Memory B cell (primary cell): ENCODE measurements at places on chromosomes 16 and 17.

DNA sequence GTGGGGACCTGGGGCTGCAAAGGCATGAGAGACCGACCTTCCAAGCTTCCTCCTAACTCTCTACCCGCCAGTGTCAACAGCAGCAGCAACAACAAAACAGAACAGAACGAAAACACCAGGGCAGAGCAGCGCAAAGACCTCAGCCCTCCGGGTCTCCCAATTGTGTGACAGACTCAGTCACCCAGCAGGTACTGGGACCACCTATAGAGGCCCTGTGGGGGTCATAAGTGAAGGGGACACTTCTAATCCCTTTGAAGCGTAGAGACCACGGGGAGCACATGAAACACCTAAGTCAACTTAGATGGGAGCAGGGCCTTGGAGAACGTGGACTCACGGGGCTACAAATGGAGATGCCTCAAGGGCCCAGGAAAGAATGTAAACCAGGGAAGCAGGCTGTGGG is 12.6 kb upstream of the CCDC182 start:
- DNase-seq: no peak

- no peak for DNase-seq
Observed at GRCh38 chr16:51553314-51553713, 402.2 kb upstream of the SALL1 start.

- DNase-seq: no peak
Observed at GRCh38 chr17:61200339-61200715, 199.3 kb upstream of the TBX2 start.

DNA sequence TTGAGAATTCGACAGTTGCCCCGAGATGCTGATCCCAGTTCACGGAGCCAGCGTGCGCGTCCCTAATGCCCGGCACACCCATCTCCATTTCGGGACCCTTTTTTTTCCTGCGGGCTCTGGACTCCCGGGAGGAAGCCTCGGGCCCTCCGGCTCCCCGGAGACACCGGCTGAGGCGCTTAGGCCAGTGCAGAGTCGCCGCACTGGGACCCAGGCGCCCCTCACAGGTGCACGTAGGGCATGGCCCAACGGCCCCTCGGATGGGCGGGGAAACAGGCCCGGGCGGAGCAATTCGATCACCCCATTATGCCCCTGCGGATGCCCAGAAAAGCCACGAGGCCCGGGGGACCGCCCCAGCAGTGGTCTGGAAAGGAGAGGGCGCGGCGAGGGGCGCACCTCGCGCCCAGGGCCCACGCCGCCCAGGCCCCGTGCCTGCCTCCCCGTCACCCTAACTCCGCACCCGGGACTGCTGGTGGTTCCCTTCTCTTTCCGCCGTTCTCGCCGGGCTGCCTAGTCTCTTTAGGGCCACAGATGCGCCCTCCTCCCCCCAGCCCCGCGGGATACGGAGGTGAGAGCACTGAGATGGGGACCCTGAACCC is 18.5 kb upstream of the ZFHX3 start:
- no peak for DNase-seq

- no peak for DNase-seq
Observed at GRCh38 chr17:2207815-2208515, 95.6 kb downstream of the SMG6 start.

DNA sequence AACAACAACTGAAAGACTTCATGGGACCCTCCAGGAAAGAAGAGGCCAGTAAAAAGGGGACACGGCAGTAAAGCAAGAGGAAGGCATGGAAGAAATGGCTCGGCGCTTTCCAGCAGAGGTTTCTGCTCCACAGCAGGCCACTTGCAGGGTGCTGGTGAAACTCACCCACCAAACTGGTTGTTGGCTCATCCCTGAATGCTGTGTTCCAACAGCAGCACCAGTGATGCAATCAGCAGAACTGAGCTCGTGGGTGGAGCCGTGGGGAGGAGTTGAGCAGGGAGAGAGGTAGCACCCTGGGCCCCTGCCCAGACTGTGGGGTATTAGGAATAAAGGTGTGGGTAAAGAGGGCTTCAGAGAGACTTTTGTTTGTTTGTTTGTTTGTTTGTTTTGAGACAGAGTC is 62.8 kb upstream of the ADCY9 start:
- DNase-seq: no peak

- DNase-seq: no peak
Observed at GRCh38 chr16:54985668-54986067, 55.0 kb downstream of the IRX5 start.

GRCh38 chr16:57619606-57620334 is 8.7 kb upstream of the ADGRG1 start:
- DNase-seq: no peak

DNA sequence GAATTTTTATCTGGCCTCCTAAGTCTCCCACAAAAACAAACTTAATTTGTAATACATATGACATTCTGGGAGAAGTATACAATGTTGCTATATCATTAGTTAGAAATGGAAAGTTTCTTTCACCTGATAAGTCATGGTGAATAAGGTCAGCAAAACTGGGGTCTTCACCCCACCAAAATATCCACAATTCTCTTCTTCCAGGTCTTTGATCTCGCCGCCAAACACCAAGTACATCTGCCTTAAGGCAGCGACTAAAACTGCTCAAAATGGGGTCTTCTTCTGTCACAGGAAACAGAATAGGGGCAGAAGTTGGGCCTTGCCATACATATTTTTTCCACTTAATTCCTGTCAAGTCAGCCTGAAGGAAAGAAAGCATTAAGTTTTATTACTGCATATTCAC is 2.1 kb downstream of the MED13 start:
- DNase-seq: no peak

GRCh38 chr17:75270966-75271232 is at the start of gene MIF4GD:
Gene MIF4GD, minus strand, starts transcription at chr17:75271231. Its CDS starts 1,036 bp downstream, at chr17:75270195.
- DNase-seq: no peak

- peak; percentile 33 for DNase-seq
Observed at GRCh38 chr16:11224096-11224893, 31.7 kb downstream of the SOCS1 start.

GRCh38 chr17:67863624-67864247 is 38.4 kb downstream of the BPTF start:
- DNase-seq: no peak

DNA sequence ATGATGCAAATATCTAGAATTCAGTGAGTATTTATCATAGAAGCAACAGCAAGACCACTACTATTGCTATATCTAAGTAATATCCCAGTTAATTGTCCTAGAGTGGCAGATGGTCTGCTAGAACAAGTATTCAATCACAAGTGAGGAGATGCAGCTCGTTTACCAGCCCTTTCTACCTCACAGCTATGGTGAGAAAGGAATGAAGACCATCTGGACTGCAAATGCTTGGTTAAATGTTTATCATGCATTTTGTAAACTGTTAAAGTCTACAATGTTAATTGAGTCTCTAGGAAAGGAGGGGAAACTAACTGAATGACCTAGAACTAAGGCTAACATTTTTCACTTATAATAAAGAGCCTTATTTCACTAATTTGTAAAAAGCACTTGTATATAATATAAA is 52.5 kb downstream of the CNOT1 start:
- no peak for DNase-seq

GRCh38 chr16:74862743-74863244 is 88.2 kb upstream of the FA2H start:
- no peak for DNase-seq

- no peak for DNase-seq
Observed at GRCh38 chr16:27547134-27547533, 2.6 kb downstream of the GTF3C1 start.

DNA sequence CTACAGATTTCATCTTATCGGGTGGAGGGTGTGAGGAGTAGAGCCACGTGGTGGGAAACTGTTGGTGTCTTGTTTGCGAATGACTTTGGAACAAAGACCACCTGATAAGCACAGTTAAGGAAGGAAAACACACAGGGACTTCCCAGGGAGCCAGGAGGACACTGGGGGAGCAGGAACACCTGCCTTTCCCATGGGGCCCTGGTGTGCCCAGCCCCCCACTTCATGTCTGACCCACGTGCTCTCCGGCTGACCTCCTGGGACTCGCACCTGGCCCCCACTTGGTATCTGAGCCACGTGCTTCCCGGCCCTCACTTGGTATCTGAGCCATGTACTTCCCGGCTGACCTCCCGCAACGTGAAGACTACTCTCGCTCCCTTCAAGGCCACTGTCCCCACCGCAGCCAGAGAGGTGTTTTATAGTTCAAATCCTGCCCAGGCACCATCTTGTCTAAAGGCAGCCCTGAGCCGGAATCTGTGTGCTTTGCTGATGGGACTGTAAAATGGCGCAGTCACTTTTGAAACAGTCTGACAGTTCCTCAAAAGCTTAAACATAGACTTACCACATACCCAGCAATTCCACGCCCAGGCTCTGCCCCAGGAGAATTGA is 5.4 kb upstream of the CSNK1D start:
- DNase-seq: no peak

DNA sequence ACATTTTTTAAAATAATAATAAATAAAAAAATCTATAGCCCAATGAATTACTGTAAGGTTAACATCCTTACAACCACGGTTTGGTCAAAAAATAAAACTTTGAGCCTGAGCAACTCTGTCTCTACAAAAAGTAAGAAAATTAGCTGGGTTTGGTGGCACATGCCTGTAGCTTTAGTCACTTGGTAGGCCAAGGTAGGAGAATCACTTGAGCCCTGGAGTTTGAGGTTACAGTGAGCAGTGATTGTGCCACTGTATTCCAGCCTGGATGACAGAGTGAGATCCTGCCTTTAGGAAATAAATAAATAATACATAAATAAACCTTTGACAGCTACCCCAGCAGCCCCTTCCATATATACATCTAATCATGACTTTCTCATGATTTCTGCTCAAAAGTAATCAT is 26.9 kb upstream of the PHAF1 start:
- DNase-seq: no peak

GRCh38 chr17:69460963-69461922 is 46.7 kb downstream of the MAP2K6 start:
- no peak for DNase-seq

DNA sequence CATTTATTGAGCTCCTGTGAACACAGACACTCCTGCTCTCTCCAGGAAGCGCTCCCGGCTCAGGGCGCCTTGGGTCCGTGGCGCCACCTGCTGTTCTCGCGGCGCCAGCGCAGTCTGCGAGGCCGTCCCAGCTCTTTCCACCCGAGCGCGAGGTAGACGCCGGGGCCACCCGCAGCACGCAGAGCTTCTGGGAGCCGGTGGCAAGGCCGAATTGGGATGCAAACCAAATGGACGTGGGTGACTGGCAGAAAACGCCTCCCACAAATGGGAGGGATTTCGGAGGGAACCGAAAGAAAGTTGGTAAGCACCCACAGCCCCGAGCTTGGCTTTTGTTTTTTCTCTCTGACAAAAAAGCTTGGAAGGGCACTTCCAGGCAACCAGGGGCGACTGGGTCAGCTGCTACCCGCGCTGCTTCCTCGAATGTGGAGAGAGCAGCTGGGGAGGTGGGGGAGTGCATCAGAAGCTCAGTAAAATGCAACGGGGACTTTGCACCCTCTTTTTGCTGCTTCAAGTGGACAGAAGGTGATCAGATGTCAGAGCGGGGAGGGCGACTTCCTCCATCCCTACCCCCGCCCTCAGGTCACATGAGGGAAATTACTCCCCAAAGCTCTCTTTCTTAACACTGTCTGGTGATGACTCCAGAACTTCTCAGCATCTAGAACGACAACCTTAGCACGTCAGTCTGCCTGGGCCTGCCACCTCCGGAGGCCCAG is 13.5 kb upstream of the N4BP1 start:
- DNase-seq: peak; percentile 87

GRCh38 chr16:81601601-81602255 is 157.1 kb downstream of the CMIP start:
- DNase-seq: no peak

DNA sequence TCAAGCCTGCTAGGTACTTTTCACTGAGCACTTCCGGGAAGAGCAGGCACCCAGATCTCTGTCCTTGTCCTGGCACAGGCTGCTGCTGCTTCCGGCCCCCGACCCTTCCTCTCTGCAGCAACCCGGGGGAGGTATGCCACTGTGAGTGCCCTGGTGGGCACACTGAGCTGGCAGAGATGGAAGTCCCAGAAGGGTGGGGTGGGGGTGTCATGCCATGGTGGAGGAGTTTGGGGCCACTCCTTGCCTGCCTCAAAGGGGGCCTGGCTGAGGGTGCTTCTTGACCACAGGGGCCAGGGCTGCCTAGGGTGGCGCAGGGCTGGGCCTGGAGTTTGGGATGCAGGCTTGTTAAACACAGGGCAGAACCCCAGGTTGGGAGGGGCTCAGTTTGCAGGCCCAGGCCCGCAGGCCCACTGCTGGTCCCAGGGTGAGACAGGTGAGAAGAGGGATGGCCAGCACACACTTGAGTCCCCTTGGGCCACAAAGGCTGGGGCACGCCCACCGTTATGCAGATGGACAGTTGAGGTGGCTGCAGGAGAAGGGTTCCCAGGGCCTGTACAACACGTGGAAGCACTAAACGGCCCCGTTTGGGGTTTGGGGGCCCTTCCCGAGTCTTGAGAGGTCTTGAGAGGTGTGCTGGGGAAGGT is 8.7 kb downstream of the TMEM235 start:
- DNase-seq: no peak

DNA sequence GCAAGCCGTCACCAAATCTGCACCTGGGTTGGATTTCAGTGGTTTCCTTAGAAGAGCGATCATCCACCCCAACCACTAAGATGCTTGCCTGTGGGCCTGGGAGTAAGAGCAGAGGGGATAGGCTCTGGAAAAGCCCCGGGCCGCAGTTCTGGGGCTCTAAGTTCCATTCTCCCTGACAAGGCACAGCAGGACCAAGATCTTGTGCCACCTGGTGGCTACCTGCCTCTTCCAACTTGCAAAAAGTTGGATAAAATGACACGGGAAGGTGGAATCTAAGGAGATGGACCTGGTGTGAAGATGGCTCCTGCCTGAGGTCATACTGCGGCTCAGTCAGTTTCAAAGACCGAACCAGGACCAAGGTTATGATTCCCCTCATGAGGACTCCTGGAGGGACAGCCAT is 42.3 kb downstream of the ABCC12 start:
- DNase-seq: no peak

DNA sequence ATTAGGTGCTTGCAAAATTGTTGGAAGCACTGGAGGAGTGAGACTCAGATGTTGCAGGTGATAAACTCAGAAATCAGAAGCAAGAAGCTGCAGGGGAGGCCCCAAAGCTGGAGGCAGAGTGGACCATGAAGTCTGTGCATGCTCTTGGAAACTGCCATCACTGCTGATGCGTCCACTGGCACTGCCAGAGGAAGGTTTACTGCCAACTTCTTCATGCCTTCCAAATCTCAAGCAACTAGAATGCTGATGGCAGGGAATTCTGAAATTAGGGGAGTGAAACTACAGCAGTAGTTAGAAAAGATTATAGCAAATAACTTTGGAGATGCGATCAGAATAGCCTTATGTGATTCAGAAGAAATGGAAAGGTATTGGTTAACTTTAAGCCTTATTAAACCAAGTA is 277.1 kb upstream of the SDK2 start:
- DNase-seq: no peak

DNA sequence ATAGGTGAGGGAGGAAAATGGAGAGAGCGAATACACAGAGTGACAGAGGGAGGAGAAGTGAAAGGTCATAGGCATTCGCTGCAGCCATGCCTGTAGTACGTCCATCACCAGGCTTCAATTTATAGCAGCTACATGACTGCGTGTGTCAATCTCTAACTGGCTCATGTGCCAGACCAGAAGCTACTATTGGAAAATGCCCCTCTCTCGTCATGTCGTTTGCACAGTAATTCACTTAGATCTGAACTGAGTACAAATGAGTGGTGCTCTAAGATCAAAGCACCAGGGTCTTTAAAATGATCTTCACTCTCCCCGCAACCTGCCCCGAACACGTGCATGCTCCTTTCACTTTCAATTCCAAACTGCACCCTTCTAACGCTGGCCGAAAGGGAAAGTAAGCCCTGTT is 51.3 kb downstream of the ADCY9 start:
- DNase-seq: no peak

GRCh38 chr17:50517011-50517410 is 8.8 kb downstream of the MYCBPAP start:
- no peak for DNase-seq
